ENCODE measurements at places on chromosomes 2 and 18. TPM values are rescaled to one million over a fixed set of nuclear protein-coding genes. Genes with fewer than 3 reads are reported as not detected.

FEZ2 gene
- total RNA-seq = 82.9 TPM

MYOM1 gene
- total RNA-seq = 0.09 TPM

DYNAP gene
- not detected for total RNA-seq

PID1 gene
- 3.6 TPM for total RNA-seq

TUBA3E gene
- 0.78 TPM for total RNA-seq

ANKRD29 gene
- 16.7 TPM for total RNA-seq

EEF1B2 gene
- total RNA-seq = 1,034 TPM

IRS1 gene
- 18.2 TPM for total RNA-seq

POTEI gene
- not detected for total RNA-seq

TXNL1 gene
- 60.1 TPM for total RNA-seq

USP40 gene
- 27.4 TPM for total RNA-seq

PAX3 gene
- total RNA-seq = not detected

SCYGR8 gene
- not detected for total RNA-seq

MAPRE3 gene
- 11.4 TPM for total RNA-seq

C2orf80 gene
- not detected for total RNA-seq

PROKR1 gene
- total RNA-seq = not detected

Data from A549 treated with ZK216348 at 1 μM for 4 hours (cell line).